ENCODE measurements at places on chromosomes 2 and 18.
A peak's percentile ranks its signal among the peaks of the same experiment; 100 is the strongest.

- DNase-seq: no peak
These were observed 9.3 kb upstream of the RNU4ATAC start for GRCh38 chr2:121521359-121521758.

- no peak for DNase-seq
These were observed 139.0 kb upstream of the ETAA1 start for GRCh38 chr2:67258122-67258521.

- DNase-seq: no peak
These were observed 108.4 kb upstream of the SNTG2 start for GRCh38 chr2:842151-842803.

- DNase-seq: peak; percentile 30
These were observed at the start of gene GPR55 for GRCh38 chr2:230924470-230925341. GPR55 (minus strand) TSS chr2:230925242; CDS start chr2:230910962, 14,280 bp downstream.

DNA sequence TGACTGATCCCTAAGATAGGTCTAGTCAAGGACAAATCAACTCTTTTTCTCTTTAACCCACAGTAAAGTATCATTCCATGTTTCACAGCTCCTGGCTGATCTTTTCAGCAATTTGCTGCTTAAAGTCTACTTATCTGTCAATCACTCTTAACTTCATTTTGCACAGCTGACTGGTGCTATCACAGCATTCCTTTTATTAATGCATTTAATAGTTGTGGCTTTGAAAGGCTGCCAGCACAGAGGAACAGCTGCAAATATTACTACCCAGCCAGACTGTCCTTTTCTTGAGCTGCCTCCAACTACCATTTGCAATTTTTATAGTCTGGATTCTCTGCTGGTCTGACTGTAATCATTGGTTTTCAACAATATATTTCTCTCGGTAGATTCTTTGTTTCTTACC, 303.5 kb downstream of the STK39 start:
- no peak for DNase-seq

- no peak for DNase-seq
These were observed 266.9 kb downstream of the LRP1B start for GRCh38 chr2:141863964-141864363.

DNA sequence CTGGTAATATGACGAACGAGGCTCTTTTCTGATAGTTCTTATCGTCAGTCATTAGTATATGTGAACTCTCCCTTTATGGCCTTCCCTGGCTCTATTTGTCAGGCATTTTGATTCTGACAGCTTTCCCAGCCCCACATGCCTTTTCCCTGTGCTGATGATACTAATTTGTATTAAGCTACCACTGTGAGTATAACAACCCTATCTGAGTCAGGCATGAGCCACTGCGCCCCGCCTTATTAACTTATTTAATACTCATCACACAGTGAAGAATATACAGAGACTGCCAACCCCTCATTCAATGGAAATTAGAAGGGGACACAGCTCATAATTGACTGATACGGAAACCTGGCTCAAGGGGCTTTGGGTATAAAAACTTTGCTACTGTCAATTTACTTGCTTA, 140.0 kb downstream of the NETO1 start:
- DNase-seq: no peak

DNA sequence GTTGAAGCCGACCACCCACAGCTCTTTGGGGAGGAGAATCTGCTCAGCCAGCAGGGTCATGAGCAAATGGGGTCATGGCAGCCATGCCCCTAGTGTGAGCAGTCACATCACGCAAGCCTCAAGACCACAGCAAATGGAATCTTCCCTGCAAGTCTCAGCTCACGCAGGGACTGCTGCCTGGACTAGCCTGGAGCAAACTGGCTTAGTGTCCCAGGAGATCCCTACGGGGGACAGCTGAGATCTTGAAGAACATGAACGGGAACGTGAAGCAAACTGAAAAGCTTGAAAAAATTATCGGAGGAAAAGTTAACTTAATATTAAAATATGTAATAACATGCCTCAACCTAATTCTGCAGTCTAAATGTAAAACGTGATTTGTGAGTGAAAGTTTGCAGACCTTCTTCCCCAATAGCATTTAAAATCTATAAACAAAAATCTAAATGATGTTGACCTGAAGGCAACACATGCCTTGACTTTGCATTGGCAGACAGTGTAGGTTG, 118.4 kb downstream of the FAM124B start:
- no peak for DNase-seq

DNA sequence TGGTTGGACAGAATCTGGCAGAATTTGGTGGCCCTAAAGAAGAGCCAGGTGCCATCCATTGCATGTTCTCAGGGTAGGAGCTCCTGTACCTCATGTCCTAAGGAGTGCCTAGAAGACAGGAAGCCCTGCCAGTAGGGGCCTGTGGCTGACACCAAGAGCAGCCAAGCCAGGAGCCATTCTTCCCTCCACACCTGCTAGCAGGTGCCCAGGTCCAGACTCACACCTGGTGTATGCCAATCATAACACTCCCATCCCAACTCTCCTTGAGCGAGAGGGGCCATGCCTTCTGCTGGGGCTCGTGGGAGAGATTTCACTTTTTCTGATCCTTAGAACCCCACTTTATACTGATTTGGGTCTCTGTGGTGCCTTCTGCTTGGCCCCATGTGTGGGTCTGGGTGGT, 26.5 kb upstream of the TMEM37 start:
- no peak for DNase-seq

DNA sequence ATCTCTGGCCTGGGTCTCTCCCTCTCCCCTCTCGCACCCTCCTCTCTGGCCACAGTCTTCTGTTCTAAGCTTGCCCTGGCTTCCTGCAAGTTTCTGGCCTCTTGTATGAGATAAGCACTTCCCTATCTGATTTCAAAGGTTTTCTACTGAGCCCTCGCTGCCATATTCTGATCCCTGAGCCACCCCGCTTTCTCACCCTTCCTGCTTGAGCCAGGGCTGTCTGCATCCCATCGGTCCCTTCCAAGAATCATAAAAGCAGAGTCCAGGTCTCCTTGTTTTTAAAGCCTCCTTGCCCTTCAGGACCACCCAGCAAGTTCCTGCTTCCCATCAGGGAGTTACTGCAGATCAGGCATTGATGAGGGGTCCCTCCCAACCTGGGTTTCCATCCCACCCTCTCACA, 110.2 kb downstream of the PRKCE start:
- no peak for DNase-seq

DNA sequence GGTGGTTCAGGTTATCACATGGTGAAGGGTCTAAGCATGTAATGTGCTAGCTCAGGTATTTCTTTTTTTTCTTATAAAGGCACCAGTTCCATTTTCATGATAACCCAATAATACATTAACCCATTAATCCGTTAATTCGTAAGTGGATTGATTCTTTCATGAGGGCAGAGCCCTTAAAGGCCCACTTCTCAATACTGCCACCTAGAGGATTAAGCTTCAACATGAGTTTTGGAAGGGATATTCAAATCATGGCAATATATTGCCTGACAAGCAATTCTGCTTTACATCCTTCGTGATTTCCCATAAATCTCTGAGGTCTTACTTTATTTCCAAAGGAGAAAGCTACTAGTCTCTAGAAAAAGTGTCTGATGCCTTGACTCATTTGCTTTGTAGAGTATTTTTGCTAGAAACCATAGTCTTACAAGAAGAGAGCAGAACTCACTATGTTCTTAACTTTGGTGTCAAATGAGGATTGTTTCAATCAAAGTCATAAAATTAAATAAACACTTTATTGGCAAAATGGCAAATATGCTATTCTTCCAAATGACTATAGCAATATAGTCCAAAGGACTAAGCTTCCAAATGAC, 271.3 kb downstream of the KCNS3 start:
- DNase-seq: no peak

- no peak for DNase-seq
These were observed 86.3 kb downstream of the ZFP36L2 start for GRCh38 chr2:43139996-43140621.
